ENCODE measurements at places on chromosomes 5 and 9.

DNA sequence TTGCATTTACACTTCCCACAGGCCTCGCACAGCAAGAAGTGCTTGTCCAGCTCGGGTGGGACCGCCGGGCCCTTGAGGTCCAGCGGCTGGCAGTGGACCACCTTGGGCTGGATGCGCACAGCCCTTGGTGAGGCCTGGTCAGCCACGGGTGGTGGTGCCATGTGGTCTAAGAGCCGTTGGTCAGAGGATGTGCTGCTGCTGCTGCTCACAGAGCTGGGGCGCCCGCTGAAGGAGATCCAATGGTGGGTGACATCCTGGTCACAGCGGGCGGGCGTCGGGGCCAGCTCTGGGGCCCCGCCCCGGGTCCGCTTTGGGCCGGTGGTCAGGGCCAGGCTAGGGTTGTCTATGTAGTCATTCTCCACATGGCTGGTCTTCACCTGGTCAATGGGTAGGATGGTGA, 10.2 kb downstream of the SPRY4 start:
- DNase-seq, result no peak

GRCh38 chr9:125815568-125815967, 68.4 kb downstream of the PBX3 start:
- no peak for DNase-seq

DNA sequence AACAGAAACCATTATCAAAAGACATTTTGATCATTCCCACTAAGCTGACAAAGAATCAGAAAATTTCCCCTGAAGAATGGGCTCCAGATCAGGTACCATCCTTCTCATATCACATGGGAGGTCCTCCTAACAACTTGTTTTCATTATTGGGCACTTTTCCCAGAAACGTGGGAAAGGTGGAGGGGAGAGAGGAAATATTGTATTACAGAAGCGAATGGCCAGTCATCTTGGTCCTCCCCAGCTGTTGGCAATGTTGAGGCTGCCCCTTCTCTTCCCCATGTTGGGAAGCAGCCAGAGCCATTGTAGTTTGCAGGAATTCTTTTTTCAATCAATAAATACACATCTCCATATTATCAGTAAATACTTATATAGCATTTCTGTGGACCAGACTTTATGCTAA, 126.2 kb upstream of the ZNF608 start:
- DNase-seq, result no peak

DNA sequence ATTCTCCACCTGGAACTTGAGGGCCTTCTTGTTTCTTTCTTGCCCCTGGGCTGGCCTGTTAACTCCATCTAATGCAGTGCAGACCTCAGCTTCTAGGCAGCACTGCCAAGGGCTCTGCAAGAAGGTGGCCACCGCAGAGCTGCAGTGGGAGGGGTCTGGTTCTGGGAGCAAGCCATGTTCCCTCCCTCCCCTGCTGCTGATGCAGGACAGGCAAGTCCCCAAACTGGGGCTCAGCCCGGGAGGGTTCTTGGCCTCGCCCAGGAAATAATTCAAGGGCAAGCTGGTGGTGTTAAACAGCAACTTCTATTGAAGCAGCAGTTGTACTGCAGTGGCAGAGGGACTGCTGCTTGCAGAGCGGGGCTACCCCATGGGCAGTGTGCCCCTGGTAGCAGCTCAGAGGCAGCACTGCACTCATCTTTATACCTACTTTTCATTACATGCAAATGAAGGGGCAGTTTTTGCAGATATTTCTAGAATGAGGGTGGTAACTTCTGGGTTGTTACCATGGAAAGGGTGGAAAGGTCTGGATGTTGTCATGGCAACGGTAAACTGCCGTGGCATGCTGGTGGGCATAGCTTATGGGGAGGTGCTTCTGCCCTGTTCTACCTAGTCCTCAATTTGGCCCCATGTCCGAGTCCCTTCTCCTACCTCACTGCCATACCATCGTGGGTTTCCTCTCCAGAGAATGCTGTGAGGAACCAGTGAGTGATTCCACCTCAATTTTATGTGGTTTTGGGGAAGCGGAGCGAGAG, 82.1 kb downstream of the WDR41 start:
- no peak for DNase-seq

DNA sequence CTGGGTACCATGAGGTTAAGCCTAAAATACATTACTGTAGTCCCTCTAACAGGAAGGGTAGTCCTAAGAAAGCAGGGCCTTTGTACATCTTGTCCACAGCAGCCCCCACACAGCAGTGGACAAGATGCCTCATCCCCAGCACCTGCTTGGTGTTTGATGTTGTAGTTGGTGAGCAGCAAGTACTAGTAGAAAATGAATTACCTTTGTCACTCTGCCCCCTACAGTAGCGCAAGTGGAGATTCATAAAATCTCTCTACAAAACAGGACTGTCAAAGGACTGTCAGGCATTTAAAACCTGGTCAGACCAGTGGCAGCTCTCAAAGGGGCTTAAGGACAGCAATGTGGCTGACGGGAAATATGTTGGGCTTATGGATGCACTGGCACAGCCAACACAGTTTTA, 122.5 kb downstream of the TMEM174 start:
- DNase-seq, result no peak

DNA sequence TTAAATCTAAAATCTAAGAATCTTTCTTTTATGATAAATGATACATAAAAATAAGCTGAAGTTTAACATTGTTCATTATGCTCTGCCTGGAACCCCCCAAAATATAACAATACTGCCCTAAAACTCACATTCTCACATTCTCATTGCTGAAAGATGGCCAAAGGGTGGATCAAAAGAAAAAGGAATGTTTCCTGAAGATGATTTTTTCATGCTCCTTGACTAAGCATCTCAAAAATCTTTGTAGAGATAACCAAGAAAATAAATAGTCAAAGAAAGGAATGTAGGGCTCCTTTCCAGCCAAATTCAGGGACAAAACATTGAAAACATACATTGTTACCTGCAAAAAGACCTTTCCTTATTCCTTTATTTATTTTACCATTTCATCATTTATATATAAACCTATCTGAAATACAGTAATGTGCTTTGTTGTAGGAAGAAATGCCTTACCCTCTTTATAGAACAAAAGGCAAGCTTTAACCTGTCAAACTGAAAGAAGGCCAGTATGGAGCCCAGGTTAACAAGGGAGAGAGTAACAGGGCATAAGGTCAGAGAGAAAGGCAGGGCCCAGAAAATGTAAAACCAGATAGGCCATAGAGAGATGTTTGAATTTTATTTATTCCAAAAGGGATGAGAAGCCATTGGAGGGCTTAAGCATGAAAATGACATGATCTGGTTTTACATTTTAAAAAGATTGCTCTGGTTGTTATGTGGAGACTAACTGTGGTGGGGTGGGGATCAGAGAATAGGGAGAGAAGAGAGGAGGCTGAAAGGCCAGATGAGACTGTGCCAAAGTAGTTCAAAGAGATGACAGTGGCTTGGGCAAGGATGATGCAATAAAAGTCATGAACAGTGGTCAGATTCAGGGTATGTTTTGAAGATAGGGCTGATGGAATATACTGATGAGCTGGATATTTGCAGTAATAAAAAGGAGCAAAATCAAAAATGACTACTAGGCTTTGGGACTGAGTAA, 37.3 kb upstream of the CDK5RAP2 start:
- no peak for DNase-seq

DNA sequence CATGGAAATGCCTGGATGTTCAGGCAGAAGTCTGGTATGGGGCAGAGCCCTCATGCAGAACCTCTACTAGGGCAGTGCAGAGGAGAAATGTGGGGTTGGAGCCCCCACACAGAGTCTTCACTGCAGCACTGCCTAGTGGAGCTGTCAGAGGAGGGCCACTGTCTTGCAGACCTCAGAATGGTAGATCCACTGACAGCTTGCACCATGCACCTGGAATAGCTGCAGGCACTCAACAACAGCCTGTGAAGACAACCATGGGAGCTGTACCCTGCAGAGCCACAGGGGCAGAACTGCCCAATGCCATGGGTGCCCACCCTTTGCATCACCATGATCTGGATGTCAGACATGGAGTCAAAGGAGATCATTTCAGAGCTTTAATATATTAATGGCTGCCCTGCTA, 36.9 kb downstream of the TRIP13 start:
- no peak for DNase-seq

GRCh38 chr5:5271786-5272321, 131.7 kb downstream of the ADAMTS16 start:
- DNase-seq, result no peak

DNA sequence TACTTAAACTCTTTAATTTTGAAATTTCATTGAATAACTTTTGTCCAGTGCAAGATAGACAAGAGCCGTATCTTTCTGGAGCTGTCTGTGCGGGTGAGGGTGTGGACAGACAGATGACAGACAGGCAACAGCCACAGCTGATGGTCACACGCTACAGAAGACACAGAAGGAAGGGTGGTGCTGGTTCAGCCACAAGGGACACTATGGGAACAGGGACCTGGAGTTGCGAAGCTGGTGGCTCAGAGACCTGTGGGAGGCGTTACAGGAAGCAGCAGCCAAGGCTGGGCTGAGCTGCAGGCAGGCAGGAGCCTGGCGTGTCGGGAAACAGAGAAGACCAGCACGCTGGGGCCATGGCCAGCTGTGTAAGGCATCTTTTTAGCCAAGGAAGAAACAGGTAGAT, 104.4 kb downstream of the WNK2 start:
- DNase-seq, result no peak

- DNase-seq, result no peak
Measured at GRCh38 chr5:159874263-159874662, 42.0 kb upstream of the ADRA1B start.

GRCh38 chr9:130129432-130130061, 42.7 kb upstream of the NCS1 start:
- DNase-seq, result no peak

DNA sequence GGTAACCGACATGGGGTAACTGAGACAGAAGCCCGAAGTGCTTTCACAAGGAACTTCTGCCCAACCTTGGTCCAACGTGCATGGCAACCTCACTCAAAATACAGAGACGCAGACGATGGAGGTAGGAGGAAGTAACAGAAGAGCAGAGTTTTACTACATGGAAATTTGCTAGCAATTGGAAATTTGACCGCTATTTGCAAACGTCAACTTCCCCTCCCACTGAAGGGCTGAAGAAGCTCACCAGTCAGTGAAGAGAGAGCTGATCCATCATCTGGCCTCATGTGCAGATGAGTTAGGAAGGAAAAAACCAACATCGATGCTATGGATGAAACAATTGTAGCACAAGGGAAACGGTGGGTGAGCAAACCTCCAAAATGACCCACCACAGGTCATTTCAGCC, 196.7 kb downstream of the RGS3 start:
- DNase-seq, result no peak

DNA sequence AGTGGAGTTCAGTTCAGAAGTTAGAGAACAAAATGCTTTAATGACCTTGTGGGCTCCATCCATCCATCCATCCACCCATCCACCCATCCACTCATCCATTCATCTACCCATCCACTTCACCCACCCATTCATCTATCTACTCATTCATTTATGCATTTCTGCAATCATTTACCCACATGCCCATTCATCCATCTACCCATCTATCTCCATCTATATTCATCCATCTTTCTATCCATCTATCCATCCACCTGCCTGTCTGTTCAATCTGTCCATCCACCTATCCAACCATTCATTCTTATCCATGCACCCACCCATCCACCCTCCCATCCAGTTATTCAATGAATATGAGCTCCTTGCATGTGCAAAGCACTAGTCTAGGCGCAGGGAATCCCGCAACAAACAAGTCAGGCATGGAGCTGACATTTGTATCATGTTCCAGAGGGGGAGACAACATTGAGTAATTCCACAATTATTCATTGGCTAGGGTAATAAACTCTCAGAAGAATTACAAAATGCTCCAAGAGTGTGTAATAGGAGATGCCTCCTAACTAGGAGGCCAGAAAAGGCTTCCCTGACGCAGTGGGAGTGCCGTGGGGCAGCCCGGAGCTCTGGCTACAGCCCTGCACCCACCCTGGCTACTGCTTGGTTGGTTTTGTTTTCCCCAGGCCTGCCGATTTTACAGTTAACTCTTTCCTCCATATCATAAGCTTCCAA, 211.2 kb downstream of the NXNL2 start:
- DNase-seq, result no peak

DNA sequence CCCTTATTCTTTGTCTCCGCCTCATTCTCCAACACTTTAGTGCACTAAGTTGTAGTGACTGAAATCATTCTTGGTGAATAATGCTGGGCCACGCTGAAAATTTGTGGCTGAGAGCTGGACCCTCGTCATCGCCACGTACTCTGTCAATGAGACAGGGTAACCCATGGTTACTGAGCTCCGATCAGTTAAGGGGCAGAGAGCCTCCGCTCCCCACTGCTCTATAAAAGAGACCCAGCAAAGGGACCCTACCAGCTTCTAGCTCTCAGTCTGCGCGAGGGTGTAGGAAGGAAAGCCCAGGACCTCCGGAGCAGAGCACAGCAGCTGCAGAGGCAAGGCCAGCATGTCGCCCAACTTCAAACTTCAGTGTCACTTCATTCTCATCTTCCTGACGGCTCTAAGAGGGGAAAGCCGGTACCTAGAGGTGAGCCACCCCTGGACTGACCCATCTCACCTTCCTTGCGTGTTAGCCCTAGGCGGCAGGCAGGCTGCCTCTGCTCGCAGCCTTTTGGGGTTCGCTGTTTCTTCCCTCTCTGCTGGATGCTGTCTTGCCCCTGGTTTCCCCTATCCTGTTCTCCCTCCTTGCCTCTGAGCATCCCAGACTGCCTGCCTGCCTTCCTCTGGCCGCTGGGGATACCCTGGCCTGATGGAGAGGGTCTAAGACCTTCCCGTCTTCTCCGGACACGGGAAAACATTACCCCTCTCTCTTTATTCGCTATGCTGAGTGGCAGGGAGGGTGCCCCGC, at the start of gene CRHBP:
Gene CRHBP, plus strand, starts transcription at position 251 of the 742 bp plus-strand sequence. Its CDS starts 90 bp downstream, at position 341.
- no peak for DNase-seq

DNA sequence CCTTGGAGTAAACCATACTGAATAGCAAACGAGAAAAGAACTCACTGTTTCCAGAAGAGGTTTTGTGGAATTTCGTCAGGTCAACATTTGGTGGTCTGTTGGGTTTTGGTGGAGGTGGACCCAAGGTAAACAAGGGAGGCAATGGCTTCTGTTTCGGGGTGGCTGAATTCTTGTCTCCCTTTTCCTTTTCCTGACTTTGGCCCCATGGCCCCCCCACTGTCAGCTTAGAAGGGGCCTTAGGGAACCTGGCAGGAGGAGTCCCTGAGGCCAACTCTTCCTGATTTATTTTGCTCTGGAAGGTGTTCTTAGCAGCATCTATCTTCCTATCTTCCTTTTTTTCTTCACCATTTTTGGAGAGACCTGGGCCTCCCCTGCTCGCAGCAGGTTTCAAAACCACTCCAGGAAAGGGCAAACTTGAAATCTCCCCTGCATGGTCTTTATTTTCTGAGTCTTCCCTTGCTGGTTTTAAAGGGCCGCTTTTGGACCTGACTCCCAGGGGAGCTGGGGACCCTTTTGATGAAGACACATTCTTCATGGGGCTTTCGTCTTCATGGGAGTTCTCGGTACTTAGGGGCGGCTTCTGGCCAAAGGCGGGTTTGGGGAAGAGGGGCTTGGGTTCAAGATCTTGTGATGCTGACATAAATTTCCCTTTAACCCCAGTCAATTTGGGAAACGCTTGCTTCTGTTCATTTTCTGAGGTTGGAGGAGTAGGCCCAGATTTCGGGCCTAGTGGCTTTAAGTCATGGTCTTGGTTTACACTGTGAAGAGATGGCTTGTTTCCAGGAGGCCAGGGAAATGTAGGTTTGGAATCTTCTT, 17.4 kb downstream of the FYB1 start:
- DNase-seq, result no peak
